ENCODE measurements at places on chromosomes 4 and X. TPM values are rescaled to one million over a fixed set of nuclear protein-coding genes. Genes with fewer than 3 reads are reported as not detected.

The PABPC1L2A gene
- not detected for total RNA-seq

The ENPEP gene
- not detected for total RNA-seq

The CLDN22 gene
- total RNA-seq = 0.10 TPM

The PRSS12 gene
- 7.3 TPM for total RNA-seq

The INTU gene
- 4.6 TPM for total RNA-seq

The TMPRSS11A gene
- not detected for total RNA-seq

The HSD17B13 gene
- not detected for total RNA-seq

The POLN gene
- 2.0 TPM for total RNA-seq

The TRPC5OS gene
- not detected for total RNA-seq

The MAGEB5 gene
- not detected for total RNA-seq

The ARR3 gene
- total RNA-seq = not detected

The ZIC3 gene
- not detected for total RNA-seq

The ELOVL6 gene
- 7.4 TPM for total RNA-seq

The ETDC gene
- total RNA-seq = not detected

The BTK gene
- not detected for total RNA-seq

The GC gene
- not detected for total RNA-seq

The CFAP47 gene
- total RNA-seq = not detected

The FAT4 gene
- 94.7 TPM for total RNA-seq

The LRAT gene
- total RNA-seq = not detected

The ETDB gene
- not detected for total RNA-seq

The ARMCX2 gene
- 39.5 TPM for total RNA-seq

The SAGE1 gene
- not detected for total RNA-seq

The TMEM185A gene
- total RNA-seq = 17.6 TPM

The DUX4 gene
- total RNA-seq = not detected

The SMARCA1 gene
- total RNA-seq = 28.3 TPM

The MAGEA2B gene
- total RNA-seq = not detected

The UBE2K gene
- total RNA-seq = 19.3 TPM

The PAGE5 gene
- total RNA-seq = not detected

The HSFX2 gene
- total RNA-seq = not detected

The MUC7 gene
- total RNA-seq = not detected

The PAGE1 gene
- not detected for total RNA-seq

The BMX gene
- 119 TPM for total RNA-seq

The MTMR8 gene
- total RNA-seq = 0.86 TPM

The SEPTIN6 gene
- 22.2 TPM for total RNA-seq

The NRK gene
- under 0.01 TPM for total RNA-seq

The FAM149A gene
- total RNA-seq = not detected

The IQCM gene
- total RNA-seq = not detected

The SH3D19 gene
- 125 TPM for total RNA-seq

The POU4F2 gene
- total RNA-seq = not detected

The TBX22 gene
- total RNA-seq = not detected

The EFHC2 gene
- total RNA-seq = not detected

The RAB9B gene
- total RNA-seq = 0.76 TPM

The ZNF81 gene
- total RNA-seq = 6.0 TPM

All from vein endothelial cell (primary cell).